SIG-M5 (cell line): ENCODE measurements at places on chromosomes 3 and 15.

- no peak for DNase-seq
Measured at GRCh38 chr3:162015856-162016255, 519.2 kb downstream of the OTOL1 start.

GRCh38 chr15:25106209-25106608 is 151.4 kb downstream of the SNRPN start:
- DNase-seq, result no peak

DNA sequence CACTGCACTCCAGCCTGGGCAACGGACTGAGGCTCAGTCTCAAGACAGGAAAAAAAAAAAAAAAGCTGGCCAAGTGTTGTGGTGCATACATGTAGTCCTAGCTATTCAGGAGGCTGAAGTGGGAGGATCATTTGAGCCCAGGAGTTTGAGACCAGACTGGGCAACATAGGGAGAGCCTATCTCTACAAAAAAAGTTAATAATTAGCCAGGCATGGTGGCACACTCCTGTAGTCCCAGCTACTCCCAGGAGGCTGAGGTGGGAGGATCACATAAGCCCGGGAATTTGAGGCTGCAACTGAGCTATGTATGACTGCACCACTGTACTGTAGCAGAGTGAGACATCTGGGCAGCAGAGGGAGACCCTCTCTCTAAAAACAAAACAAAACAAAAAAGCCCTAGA is 58.9 kb downstream of the RBPMS2 start:
- DNase-seq, result no peak

DNA sequence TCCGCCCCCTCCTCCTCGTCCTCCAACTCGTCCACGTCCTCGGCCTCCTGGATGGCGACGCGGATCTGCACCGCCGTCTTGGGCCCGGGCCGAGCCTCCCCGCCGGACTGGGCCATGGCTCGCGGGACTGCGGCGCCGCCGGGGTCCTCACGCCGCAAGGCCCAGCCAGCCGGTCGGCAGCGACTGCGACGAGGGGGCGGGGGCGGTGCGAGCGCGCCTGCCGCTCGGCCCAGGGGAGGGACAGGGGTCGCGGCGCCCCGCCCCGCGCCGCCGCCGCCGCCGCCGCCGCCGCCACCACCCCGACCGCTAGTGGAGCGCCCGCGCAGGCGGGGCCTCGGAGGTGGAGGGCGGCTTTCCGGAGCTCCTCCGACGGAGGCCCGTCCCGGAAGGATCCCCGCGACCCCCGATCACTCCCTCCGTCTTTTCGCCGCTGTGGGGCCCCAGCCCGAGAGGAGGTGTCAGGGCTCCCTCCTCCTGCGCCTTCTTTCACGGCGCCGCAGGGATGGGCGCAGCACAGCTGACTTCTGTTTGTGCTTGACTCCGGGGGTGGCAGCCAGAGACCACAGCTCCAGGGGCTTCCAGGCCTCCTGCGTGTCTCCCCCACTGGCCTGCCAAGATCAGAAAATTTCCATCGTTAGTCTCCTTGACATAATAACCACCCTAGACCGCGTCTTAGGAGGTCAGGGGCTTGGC is at the start of gene LARP6:
Gene LARP6, minus strand, starts transcription at position 185 of the 693 bp plus-strand sequence. Its CDS starts 69 bp downstream, at position 116.
- DNase-seq, result no peak

DNA sequence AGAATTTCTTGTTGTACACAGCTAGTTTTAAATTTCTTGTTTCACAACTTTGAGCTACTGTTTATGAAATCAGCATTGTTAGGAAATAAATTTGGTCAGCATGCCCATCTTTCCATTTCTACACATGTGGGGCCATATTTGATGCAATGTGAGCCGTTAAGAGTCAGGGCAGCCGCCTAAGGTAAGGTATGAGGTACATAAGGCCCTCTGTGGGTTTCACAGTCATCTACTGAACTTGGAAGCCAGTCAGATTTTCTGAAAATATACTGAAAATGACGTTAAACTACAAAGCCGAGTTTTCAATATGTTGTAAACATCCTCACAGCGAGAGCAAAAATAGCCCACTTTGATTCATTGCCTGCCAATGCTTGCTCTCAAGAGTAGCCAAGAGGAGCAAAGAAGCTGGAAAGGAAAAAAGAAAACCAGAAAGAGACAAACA is 94.7 kb upstream of the PDZRN3 start:
- no peak for DNase-seq

DNA sequence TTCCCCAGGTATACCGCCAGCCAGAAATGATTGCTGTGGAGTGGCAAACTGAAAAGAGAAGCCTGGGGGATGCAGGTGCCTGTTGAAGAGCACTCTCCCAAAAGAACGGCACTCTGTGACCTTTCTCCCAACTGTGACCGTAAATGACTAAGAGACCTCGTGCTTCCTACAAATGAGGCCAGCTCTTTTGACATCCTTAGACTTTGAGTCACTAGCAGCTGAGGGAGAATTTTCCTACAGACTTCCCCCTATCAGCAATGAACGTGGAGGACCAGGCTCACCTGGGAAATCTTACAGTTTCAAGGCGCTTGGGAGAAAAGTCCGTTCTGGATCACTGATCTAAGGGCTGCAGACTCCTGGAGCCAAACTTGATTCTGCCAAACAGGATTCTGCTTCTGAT is 8.6 kb downstream of the AQP9 start:
- DNase-seq, result peak; percentile 51

DNA sequence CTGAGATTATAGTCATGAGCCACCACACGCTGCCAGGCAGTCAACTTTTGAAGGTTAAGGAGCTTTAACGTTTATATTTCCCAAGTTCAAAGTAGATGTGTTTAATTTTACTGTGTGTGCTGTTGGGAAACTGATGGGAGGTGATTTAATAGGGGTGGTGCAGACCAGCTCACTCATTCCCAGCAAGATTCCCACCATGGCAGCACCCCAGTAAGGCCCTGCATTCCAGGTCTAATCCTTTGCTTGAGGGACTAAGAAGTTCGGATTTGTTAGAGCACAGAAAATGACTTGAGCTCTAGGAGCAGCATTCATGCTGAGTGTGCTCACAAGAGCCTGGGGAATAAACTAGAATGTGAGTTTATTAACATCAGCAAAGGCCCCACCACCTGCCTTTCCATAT is 25.2 kb downstream of the TSEN2 start:
- no peak for DNase-seq

GRCh38 chr3:46312991-46313390 is 40.9 kb upstream of the CCR2 start:
- DNase-seq, result peak; percentile 70

DNA sequence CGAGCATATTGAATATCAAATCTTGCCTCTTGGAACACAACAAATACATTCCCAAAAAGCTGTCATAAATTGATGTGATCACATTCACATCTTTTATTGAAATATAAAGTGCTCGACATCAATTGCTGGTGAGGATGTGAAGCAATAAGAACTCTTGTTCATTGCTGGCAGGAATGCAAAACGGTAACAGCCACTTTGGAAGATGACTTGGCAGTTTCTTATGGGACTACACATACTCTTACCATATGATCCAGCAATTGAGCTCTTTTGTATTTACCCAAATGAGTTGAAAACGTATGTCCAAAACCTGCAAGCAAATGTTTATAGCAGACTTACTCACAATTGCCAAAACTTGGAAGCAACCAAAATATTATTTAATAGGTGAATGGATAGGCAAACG is 234.9 kb downstream of the CACNA2D3 start:
- no peak for DNase-seq

GRCh38 chr3:50213373-50213772 is 8.3 kb downstream of the SLC38A3 start:
- no peak for DNase-seq

DNA sequence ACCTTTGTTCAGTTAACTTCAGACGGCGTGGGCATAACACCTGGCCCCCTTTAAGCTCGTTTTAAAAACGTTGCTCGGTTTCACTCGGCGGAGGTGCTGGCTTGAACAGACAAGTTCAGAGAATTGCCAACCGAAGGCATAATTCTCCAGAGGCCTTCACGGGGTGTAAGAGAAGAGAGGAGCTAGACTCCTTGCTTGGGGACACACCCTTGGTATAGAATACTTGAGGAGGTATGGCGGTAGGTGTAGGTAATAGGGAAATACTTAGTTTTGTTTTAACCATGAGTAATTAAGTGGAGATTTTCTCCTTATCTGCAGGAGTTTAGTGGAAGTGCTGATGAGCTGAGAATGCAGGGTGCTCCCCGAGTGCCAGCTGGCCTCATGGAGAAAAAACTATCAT is 921 bp downstream of the FBXL2 start:
- DNase-seq, result no peak

- DNase-seq, result no peak
Measured at GRCh38 chr15:59994888-59995557, 9.1 kb upstream of the FOXB1 start.

DNA sequence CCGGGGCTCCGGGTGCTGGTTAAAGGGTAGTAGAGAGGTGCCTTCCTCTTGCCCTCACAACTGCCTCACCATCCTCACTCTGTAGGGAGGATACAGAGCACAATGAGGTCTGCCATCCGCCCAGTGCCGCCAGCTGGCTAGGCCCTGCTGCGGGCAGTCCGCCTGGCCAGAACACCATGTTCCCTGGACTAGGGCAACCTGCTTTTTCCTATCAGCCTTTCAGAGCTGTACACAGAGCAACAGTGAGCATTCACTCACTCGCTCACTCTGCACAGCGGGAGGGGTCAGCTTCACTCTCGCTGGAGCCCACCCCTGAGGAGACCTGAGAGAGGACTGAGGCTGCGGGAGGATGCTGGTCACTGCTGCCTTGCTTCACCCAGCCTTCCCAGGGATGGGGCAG is 218.7 kb upstream of the CHRNA7 start:
- no peak for DNase-seq

GRCh38 chr15:67462875-67463274 is 58.1 kb upstream of the C15orf61 start:
- no peak for DNase-seq

GRCh38 chr3:105944721-105945120 is 75.9 kb upstream of the CBLB start:
- no peak for DNase-seq

- DNase-seq, result no peak
Measured at GRCh38 chr15:75156326-75157215, 45.1 kb upstream of the C15orf39 start.

- DNase-seq, result no peak
Measured at GRCh38 chr15:29452881-29453731, 183.5 kb upstream of the NSMCE3 start.

- no peak for DNase-seq
Measured at GRCh38 chr3:94482686-94483085, 419.8 kb downstream of the NSUN3 start.

DNA sequence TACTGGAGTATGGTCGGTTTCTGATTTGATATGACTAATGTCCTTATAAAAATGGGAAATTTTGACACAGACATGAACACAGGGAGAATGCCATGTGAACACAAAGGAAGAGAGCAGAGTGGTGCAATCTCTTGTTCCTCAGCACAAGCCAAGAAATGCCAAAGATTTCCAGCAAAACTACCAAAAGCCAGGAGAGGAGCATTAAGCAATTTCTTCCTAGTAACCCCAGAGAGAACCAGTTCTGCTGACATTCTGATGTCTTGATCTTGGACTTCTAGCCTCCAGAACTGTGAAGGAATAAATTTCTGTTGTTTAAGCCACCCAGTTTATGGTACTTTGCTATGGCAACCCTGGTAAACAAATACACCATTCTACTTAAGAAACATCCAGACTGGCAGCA is 227.8 kb upstream of the MRPL3 start:
- DNase-seq, result no peak

DNA sequence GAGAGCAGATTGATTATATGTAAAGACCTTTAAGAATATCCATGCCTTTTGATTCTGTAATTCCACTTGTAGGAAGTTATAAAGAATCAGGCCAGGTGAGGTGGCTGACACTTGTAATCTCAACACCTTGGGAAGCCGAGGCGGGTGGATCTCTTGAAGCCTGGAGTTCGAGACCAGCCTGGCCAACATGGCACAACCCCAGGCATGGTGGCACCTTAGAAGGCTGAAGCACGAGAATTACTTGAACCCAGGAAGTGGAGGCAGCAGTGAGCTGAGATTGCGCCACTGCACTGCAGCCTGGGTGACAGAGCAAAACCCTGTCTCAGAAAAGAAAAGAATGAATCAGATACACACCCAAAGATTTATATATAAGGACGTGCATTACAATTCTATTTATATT is 33.9 kb downstream of the HRH1 start:
- DNase-seq, result no peak

DNA sequence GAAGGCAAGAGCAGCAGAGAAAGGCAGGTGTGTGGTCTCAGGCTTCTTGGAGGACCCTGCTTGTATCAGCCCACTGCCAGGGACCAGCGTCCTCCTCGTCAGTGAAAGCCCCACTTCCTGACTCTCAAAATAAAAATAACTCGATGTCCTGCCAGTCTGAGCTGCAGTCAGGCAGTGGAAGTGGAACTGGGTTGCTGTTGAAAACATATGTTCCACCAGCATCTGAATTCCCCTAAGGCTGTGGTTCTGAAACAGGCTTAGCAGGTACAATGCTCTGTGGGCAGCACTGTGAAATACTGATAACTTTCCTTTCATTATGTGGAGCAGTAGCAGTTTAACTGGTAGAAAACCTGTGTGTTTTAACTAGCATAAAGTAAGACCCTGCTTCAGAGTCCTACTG is 121.6 kb upstream of the EIF1B start:
- no peak for DNase-seq

DNA sequence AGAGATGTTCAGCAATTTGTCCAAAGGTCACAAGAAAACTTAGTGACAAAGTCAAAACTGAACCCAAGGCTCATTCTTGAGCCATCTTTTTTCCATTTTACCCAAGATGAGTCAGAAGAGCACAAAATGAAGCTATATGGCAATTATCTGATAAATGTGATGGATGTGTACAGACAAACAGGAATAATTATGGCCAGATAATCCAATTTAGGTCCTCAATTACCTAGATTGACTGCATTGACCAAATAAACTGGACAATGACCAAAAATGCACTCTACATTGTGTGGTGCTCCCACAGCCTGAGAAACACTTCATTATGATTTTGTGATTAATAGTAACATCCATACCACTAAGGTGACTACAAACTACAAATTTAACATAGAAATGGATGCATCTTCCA is 1105.8 kb downstream of the IGSF11 start:
- no peak for DNase-seq

DNA sequence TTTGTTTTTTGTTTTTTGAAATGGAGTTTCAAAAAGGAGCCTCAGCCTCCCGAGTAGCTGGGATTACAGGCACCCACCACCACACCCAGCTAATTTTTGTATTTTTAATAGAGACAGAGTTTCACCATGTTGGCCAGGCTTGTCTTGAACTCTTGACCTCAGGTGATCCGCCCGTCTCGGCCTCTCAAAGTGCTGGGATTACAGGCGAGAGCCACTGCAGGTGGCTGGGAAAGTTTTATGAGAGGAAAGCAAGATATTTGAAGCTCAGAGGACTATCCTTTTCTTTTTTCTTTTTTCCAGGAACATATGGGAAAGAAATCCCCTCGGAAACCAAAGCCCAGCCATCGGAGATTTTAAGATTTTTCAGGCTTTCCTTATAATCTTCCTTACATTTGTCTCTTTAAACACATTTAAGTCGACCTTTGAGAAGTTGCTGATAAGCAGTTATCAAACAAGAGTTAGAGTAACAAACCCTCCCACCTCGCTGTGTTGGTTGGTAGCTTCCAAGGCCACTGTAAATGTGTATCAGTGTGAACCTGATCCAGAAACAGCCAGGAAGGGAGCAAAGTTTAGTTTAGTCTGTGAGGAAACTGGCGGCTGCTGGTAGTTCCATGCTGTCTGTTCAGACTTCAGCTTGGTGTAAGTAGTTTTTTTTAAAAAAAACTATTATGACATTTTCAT is 34.5 kb upstream of the MAP3K13 start:
- no peak for DNase-seq

- no peak for DNase-seq
Measured at GRCh38 chr3:46429671-46430070, 22.6 kb downstream of the CCRL2 start.

- DNase-seq, result no peak
Measured at GRCh38 chr3:107916171-107916570, 174.7 kb downstream of the CD47 start.
